ENCODE measurements at places on chromosomes 3 and 15.

- no peak for DNase-seq
These were observed 89.5 kb downstream of the DHX30 start for GRCh38 chr3:47892286-47893040.

- DNase-seq, result no peak
These were observed 32.8 kb downstream of the RASA2 start for GRCh38 chr3:141519587-141519986.

DNA sequence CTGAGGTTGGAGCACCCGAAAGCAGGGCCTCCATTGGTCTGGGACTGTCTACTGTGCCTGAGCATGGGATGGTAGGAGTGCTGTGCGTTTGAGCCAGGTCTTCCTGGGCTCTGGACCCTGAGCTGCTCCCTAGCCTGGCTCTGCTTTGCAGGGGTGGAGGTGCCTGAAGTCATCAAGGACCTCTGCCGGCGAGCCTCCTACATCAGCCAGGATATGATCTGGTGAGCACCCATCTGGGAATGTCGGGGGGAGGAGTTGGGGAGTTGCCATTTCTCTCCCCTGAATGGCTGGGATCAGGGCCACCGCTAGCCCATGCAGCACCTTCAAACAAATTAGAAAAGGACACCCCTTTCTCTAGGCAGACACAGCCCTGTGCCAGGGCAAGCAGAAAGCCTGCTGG lies 20.7 kb downstream of the DUOX1 start:
- no peak for DNase-seq

- no peak for DNase-seq
These were observed 165.5 kb upstream of the MLF1 start for GRCh38 chr3:158405507-158405906.

DNA sequence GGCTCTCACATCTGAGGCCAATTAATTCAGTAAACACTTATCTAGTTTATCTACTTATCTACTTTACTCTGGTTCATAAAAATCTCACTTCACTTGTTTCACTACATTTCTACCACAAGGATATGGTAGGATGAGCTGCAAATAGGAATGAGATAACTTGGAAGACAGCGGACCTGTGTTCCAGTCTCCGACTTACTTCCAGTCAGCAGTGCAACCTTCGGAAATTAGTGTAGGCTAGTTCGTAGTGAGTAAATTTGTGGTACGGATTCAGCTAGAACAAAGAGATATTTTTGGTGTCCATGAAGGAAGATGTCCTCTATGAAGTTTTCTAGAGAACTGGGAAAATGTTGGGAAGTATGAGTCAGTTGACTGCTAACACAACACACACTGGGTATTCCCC lies 66.3 kb downstream of the TPRG1 start:
- DNase-seq, result no peak

GRCh38 chr15:99568625-99569352 lies 3.0 kb downstream of the MEF2A start:
- DNase-seq, result no peak

DNA sequence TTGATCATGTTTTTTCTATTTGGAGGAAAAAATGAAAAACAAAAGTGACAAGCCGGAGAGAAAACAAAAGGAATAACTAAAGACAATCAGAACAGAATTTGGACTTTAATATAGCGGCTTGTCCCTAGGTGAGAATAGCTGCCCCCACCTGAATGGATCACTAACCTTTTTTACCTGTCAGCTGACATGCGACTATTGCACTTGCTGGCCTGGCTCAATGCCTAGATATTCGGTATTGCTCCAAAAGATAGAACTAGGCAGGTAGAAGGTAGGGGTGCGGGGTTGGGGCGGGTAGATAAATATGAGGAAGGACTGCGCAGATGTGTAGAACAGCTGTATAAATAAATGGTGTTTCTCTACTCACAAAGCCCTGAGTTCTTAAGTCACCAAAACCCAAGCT lies 650 bp upstream of the MORC1 start:
- no peak for DNase-seq

- DNase-seq, result no peak
These were observed 12.9 kb upstream of the TRA2B start for GRCh38 chr3:185950728-185951127.

- DNase-seq, result no peak
These were observed 19.8 kb downstream of the MEGF11 start for GRCh38 chr15:66233487-66234415.

DNA sequence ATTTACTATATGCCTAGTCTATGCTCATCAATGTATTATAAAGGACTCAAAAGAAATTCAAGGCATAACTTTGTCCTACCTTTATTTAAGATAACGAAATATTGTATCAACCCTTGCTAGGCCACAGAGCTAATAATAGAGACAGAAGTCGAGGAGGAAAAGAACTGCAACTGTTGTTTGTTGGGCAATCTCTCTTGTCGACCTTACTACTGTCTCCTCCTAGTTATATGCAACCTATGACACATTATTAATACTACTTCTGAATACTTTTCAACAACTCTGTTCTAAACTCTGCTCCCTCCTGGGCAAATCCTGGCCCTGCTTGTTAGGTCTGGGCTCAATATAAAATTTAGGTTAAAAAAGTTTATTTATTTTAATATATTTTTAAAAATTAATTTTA lies 24.6 kb downstream of the SPPL2A start:
- DNase-seq, result no peak

- no peak for DNase-seq
These were observed 709.6 kb upstream of the CFAP20DC start for GRCh38 chr3:59759298-59760031.

DNA sequence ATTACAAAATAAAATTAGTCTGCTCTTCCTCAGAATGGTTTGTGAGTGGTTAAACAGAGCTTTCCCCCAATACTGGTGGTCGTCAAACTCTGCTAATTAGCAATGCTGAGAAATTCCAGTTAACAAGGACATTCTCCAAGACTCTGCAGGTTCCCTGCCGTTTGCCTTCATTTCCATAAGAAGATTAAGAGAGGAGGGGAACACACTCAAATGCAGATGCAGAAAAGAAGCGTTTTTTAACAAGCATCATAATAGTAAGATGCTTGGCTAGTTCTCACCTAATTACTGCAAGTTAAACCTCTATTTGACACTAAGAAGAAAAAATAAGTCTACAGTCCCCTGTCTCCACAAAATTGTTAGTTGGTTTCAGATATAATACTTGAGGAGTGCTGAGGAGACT lies 3.7 kb upstream of the SOX2 start:
- DNase-seq, result no peak

DNA sequence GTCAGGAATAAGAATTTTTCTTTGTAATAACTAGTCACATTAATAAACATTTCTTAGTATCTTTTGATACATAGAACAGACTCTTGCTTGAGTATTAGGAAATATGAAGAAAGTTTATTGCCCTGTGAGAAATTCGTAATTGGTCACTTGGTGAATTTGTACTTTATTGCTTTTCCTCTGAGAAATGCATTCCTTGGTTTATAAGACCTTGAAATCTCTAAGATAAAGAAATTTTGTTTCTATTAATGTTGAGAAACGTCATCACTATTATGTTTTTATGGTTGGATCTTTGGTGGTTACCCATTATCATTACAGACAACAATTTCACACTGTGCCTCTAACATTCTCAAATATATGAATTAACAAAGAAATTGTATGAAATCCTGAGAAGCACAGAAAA lies 652.0 kb upstream of the NECTIN3 start:
- DNase-seq, result no peak

- no peak for DNase-seq
These were observed 236.2 kb upstream of the THBS1 start for GRCh38 chr15:39344662-39345141.

DNA sequence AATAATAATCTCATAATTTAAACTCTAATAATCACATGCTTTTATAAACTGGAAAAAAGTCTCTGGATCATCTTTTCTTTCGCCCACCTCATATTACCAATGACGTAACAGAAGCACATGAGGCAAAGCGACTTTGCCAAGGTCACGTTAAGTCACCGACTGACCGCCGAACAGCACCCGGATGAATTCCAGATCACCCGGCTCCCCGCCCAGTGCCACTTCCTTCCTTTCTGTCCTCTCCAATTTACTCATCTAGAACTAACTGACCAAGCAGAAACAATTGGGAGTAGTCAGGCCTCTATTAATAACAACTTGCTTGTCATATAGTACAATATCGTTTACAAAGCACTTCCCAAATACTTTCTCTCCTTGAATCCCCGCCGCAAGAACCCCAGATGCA lies 21.1 kb downstream of the FGF12 start:
- no peak for DNase-seq

DNA sequence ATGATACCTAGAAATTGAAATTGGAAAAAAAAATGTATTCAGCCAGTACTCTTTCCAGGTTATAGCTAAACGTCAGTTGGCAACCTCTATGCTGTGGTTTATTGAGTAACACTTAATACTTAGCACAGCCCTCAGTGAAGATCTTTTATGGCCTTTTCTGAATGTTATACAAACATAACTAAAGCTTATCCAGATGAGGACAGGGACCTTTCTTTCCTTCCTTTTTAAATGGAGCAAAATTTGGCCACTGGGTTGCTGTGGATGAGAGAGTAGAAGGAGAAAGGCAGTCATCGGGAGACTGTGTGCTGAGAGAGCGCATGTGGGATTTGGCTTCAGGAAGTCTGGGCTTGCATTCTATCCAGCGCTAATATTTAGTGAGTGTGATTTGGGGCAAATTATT lies 36.1 kb downstream of the IGF1R start:
- DNase-seq, result no peak

DNA sequence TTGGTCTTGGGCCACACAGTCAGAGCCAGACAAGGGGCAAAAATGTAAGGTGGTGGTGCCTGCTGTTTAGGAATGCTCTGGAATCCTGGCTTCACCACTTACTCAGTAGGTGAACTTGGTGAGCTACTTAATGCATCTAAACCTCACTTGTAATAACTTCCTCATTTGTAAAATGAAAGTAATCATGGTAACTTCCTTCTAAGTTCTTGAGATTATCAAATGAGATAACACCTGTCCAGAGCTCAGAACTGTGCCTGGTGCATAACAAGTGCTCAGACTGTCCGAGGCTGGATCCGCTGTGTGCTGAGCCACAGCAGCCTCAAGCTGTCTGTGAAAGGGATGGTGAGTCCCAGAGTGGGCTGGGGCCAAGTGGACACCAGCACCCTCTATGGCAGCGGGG lies 62.8 kb upstream of the KY start:
- DNase-seq, result no peak

GRCh38 chr3:130783629-130784028 lies 37.0 kb upstream of the PIK3R4 start:
- DNase-seq, result no peak

GRCh38 chr3:12934431-12934830 lies 93.1 kb upstream of the RPL32 start:
- no peak for DNase-seq
